A549 treated with ZK216348 at 1 μM for 4 hours (cell line): ENCODE measurements at places on chromosomes 11 and 22. TPM values are rescaled to one million over a fixed set of nuclear protein-coding genes. Genes with fewer than 3 reads are reported as not detected.

The PATE2 gene
- total RNA-seq = 0.41 TPM in 1 of 5 replicates, not detected in the others

The KRTAP5-2 gene
- not detected in 5 replicates for total RNA-seq

The LRRC4C gene
- not detected in 5 replicates for total RNA-seq

The FXYD2 gene
- total RNA-seq = 14.5 to 21.4 TPM (median 17.9 TPM) in 5 replicates

The ZP1 gene
- total RNA-seq = 0.22 to 0.64 TPM (median 0.32 TPM) in 4 of 5 replicates, not detected in the other

The GTF2H1 gene
- 33.0 to 41.2 TPM (median 34.1 TPM) in 5 replicates for total RNA-seq

The TSKU gene
- total RNA-seq = 98.6 to 186 TPM (median 176 TPM) in 5 replicates

The TMEM184B gene
- 26.4 to 56.6 TPM (median 49.8 TPM) in 5 replicates for total RNA-seq

The HSPB2 gene
- total RNA-seq = not detected in 5 replicates

The C11orf86 gene
- total RNA-seq = 34.6 to 89.6 TPM (median 68.0 TPM) in 5 replicates

The SCO2 gene
- 1.1 to 7.5 TPM (median 6.2 TPM) in 5 replicates for total RNA-seq

The SLC6A5 gene
- not detected in 5 replicates for total RNA-seq

The KRTAP5-1 gene
- total RNA-seq = not detected in 5 replicates

The DNAJB13 gene
- 0.22 to 1.4 TPM (median 0.53 TPM) in 5 replicates for total RNA-seq
